ENCODE measurements at places on chromosomes 2 and 18.

GRCh38 chr18:10736984-10737383 is 211.2 kb downstream of the NAPG start:
- DNase-seq = no peak

DNA sequence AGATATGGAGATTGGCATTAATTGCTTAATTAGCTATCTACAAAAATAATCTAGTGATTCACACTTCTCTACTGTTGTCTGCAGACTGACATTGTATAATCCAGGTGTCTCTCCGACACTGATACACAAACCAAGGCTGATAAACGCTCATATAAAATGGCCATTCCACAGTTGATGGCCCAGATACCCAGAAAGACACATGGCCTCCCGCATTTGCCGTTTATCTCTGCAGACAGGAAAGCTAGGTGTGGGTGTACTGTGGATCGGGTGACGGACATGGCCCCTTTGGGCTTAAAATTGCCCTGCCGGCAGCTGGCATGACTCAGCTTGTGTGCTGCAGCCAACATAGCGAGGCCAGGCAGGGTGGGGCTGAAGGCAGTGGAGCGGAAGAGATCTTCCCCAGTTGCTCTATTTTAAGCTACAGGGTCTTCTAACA is 18.5 kb downstream of the PMAIP1 start:
- peak; percentile 79 for DNase-seq

DNA sequence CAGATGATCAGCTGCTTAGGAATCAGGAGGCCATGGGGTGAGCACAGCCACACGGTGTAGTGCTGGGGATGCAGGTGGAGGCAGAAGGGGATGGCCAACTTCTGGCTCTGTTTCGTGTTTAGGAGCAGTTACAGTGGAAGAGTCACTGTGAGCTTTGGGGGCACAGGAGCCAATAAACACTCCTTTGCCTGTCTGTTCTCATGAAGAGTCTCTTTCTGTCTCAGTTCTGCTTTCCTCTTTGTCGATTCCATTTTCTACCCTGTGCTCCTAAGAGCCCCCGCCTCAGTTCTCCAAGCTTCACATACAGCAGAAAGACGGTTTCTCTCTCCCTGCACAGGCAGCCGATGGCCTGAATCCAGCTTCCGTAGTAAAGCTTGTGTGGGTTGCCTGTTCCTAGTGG is 21.0 kb upstream of the RRM2 start:
- no peak for DNase-seq

DNA sequence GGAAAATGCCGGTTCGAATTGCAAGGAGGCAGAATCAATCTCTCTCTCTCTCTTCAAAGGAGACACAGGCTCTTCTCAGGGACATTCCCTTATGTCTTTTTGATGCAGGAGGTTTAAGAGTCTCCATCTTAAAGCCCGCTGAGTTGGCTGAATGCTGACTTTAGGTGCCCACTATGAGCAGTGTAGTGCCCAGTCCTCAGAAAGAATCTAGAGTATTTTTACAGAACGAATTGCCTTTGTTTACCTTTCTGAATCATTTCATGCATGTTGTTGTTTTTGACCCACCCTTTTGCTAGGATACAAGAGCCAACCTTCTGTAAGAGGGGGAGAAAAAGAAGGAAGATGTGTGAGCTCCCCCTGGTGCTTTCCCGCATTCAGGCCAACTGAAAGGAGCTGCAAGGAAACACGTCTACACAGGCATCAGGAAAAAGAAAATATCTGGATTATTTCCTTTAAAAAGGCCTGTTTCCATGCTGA is 193.5 kb upstream of the TCF4 start:
- DNase-seq = peak; percentile 75

DNA sequence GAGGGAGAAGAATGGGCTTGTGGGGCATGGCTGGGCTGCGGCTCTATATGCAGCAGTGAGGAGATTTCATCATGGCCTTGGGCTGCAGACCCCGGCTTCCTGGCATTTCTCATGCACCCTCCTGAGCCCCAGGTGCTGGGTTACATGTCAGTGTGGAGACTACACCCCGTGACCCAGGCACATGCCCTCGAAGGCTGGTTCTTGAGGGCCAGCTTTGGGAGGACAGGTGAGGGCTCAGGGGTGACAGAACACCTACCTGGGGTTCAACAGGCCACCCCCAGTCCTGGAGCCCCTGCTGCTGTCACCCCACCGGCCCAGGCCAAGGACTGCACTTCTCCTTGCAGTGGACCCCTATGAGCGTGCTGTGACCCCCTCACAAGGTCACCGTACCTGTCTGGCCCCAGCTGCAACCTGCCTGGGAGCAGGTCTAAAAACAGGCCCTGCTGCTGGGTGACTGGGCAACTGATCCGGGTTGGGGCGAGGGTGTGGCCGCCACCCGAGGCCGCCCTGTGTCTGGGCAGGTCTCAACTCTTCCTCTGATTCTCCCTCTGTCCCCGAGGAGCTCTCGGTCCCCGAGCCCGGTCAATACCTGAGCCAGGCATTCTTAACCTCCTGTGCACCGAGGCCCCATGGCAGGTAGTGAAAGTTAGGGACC is 94.8 kb upstream of the OTOS start:
- no peak for DNase-seq

GRCh38 chr2:41906338-41906725 is 141.5 kb upstream of the PKDCC start:
- no peak for DNase-seq

- no peak for DNase-seq
Observed at GRCh38 chr2:137834760-137835379, 129.4 kb upstream of the HNMT start.

DNA sequence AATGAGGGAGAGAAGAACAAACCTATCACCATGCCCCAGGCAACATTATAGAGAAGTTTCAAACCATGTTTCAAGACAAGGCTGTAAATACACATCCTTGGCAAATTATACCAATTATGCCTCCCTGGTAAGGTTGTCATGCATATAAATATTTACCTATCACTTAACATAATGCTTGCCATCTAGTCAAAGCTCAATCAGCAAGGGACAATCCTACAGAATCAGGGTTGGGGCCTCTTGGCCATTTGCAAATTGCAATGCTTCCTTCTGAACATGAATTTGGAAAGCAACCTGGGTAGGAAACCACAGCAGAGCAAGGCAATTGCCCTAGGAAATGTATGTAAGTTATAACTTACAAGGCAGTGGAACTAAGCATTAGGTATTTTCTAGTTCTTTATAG is 907.2 kb upstream of the CDH2 start:
- no peak for DNase-seq

Measured in NCI-H526 treated with DMSO at 0.1 percent for 48 hours (cell line).